ENCODE measurements at places on chromosomes 6 and 20. TPM values are rescaled to one million over a fixed set of nuclear protein-coding genes. Genes with fewer than 3 reads are reported as not detected.

Gene PSORS1C1
- 0.41 TPM for total RNA-seq

Gene SMLR1
- total RNA-seq, result not detected

Gene BEND6
- total RNA-seq, result 4.9 TPM

Gene CALHM6
- not detected for total RNA-seq

Gene OTOR
- total RNA-seq, result 0.21 TPM

Gene SNX21
- 67.3 TPM for total RNA-seq

Gene PPIL1
- 29.1 TPM for total RNA-seq

Gene GPR63
- total RNA-seq, result 2.4 TPM

Gene CPNE5
- 8.7 TPM for total RNA-seq

Gene SPDEF
- 6.1 TPM for total RNA-seq

DNA sequence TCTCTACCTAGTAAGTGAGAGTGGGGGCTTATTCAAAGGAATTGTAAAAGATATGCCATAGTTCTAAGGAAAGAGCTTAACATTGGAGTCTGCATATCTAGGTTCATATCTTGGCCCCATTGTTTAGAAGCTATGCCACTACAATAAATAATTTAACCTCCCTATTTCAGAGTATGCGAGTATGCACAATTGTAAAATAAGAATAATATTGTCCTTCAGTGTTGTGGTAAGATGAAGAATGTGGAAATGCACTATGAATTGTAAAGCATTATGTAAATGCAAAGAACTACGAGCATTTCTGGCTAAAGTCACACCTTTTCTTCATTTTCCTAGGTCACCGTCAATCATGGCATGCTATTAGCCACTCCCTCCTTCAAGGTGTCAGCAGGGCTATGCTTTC, 16.1 kb upstream of the ZNF165 start:
- no peak for DNase-seq

- DNase-seq, result no peak
These were observed 195.2 kb upstream of the SASH1 start for GRCh38 chr6:148147463-148147830.

GRCh38 chr20:5100684-5101347, 18.9 kb downstream of the PCNA start:
- peak; percentile 79 for DNase-seq

- DNase-seq, result no peak
These were observed 61.5 kb downstream of the SYNE1 start for GRCh38 chr6:152575621-152576150.

GRCh38 chr6:24064106-24064505, 61.9 kb upstream of the NRSN1 start:
- DNase-seq, result peak; percentile 26
